ENCODE measurements at places on chromosomes 11 and 22.

- no peak for DNase-seq
Measured at GRCh38 chr22:25207553-25208157, 8.0 kb downstream of the CRYBB3 start.

GRCh38 chr11:128929468-128929867 is 13.2 kb downstream of the TP53AIP1 start:
- no peak for DNase-seq

DNA sequence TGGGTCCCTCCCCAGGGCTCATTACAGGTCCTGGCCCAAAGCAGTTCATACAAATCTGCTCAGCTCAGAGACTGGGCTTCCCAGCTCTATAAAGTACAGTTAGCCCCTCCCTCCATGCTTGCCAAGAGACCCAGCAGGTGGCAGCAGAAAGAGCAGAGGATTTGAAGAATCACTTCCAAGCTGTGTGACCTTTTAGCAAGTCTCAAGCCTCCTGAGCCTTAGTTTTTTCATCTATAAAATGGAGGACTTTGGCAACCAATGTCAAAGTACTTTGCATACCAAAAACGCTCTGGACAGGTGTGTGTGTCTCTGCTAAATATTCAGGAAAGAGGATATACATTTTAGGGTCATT is 26.6 kb downstream of the RELT start:
- DNase-seq, result no peak

DNA sequence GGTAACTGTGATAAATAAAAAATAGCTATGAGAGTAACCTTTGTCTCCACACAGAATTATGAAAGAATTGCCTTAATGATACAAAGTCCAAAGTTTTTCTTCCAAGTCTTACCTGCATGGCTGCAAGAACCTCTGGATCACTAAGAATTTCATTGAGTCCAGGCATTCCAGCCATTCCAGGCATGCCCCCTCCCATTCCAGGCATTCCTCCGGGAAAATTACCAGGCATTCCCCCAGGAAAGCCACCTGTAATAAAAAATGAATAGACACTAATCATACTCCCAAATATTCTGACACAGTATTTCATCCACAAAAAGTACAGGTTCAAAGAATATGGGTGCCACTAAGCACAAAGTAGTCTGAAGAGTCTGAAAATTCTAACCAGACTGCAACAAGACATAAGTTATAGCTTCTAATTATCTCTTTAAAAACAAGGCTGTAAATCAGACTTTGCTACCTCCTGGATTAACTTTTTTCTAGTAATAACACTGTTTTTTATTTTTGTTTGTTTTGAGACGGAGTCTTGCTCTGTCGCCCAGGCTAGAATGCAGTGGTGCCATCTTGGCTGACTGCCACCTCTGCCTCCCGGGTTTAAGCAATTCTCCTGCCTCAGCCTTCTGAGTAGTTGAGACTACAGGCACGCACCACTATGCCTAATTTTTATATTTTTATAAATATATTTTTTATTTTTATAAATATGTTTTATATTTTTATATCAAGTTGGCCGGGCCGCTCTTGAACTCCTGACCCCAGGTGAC is 8.0 kb upstream of the SLC25A17 start:
- DNase-seq, result no peak

Measured in NCI-H526 treated with DMSO at 0.1 percent for 48 hours (cell line).